ENCODE measurements at places on chromosomes 5 and 9.

DNA sequence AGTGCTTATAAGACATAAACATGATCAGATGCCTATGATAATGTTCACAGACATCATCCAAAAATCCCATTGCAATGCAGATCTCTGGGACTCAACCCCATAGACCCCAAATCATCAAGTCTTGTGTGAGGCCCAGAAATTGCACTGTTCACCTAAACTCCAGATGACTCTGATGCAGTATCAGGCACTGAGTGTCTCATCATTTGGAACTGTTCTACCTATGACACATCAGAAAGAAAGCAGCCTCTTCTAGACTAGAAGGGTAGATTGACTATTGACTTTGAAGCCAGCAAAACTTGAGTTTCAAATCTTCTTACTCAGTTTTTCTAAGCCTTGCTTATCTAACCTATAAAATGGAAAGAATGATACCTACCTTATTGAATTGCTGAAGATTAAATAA is 58.7 kb upstream of the PAPPA start:
- no peaks in the 10 kb centered on the region for H3K27me3 ChIP-seq
- no peaks in the 10 kb centered on the region for H3K4me1 ChIP-seq
- no peaks in the 10 kb centered on the region for H3K36me3 ChIP-seq
- no peak overlapping the region for H3K27ac ChIP-seq
- H3K4me3 ChIP-seq = no peak overlapping the region
- no peak for DNase-seq

GRCh38 chr9:129309906-129310305 is 131.8 kb upstream of the IER5L start:
- DNase-seq = no peak
- H3K27ac ChIP-seq = no peak overlapping the region
- H3K27me3 ChIP-seq = no peaks in the 10 kb centered on the region
- no peaks in the 10 kb centered on the region for H3K36me3 ChIP-seq

- no peak for DNase-seq
- H3K27me3 ChIP-seq = no peaks in the 10 kb centered on the region
- no peak overlapping the region for H3K27ac ChIP-seq
Observed at GRCh38 chr5:100693481-100693880, 158.3 kb downstream of the FAM174A start.

- no peaks in the 10 kb centered on the region for H3K4me1 ChIP-seq
- DNase-seq = no peak
Observed at GRCh38 chr5:103019804-103020203, 100.1 kb downstream of the GIN1 start.

DNA sequence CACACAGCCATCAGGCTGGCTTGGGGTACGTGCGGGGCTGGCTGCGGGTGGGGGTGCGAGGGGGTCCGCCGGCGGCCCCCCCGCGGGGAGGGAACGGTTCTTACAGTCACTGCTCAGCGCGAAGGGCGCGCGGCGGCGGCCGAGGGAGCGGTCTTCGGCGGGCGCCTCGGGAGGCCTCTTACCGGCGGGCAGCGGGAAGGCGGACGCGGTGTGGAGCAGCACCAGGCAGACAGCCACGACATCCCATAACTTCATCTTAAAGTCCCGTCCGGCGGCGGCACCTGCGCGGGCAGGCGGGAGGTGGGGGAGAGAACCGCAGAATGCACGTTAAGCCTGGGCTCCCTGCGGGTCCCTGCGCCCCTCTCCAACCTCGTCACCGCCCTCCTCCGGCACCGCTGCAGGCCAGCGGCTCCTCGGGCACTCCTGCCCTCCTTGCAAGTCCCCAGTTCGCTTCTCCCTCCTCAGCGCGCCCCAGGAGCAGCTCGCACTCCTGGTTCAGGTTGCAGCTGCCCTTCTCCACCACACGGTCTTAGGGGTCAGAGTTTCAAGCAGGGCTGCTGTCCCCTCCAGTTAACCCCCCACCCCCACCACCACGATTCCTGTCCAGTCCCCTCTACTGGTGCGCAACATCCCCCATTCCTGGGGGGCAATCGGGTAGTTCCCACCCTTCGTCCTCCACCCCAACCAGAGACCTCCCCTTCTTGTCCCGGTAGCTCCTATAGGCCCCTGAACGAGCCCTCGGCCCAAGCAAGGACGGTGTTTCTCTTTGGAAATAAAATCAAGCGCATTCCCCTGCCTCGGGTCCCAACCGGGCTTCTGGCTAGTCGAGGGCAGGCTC is 5.1 kb downstream of the GDNF start:
- H3K4me1 ChIP-seq = peaks cover 34% of the 10 kb centered on the region
- H3K27ac ChIP-seq = peak overlapping the region; percentile 79
- H3K27me3 ChIP-seq = no peaks in the 10 kb centered on the region
- DNase-seq = peak; percentile 31

DNA sequence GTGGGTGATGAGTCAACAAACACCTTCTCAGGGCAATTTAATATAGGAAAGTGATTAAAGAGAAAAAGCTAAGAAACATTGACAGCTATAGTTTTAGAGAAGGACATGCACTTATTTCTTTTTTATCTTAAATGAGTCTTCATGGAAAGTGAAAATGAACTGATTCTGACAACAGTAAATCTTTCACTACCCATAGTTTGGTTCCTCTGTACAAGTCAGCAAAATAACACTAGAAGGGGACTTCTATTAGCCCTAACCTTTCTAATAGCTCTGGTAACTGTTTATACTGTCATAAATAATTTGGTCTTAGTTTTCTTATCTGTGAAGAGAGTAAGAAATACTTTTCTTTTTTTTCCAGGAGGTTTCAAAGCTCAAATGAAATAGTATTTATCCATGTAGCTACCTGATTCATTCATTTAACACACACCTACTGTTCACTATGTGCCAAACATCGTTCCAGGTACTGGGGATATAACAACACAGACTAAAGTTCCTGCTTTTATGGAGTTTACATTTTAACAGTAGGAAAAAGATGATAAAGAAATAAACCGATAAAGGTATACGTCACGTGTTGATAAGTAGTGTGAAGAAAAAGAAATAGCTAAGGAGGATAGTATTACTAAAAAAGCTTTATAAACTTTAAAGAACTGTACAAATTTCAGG is 148.2 kb downstream of the PCSK1 start:
- peak; percentile 20 for DNase-seq
- no peak overlapping the region for H3K27ac ChIP-seq
- no peak overlapping the region for H3K4me3 ChIP-seq
- no peaks in the 10 kb centered on the region for H3K27me3 ChIP-seq

- H3K4me1 ChIP-seq = no peaks in the 10 kb centered on the region
- no peak overlapping the region for H3K4me3 ChIP-seq
- H3K27me3 ChIP-seq = no peaks in the 10 kb centered on the region
- no peaks in the 10 kb centered on the region for H3K36me3 ChIP-seq
- H3K27ac ChIP-seq = no peak overlapping the region
- DNase-seq = no peak
Observed at GRCh38 chr9:16387382-16387781, 483.1 kb downstream of the BNC2 start.

DNA sequence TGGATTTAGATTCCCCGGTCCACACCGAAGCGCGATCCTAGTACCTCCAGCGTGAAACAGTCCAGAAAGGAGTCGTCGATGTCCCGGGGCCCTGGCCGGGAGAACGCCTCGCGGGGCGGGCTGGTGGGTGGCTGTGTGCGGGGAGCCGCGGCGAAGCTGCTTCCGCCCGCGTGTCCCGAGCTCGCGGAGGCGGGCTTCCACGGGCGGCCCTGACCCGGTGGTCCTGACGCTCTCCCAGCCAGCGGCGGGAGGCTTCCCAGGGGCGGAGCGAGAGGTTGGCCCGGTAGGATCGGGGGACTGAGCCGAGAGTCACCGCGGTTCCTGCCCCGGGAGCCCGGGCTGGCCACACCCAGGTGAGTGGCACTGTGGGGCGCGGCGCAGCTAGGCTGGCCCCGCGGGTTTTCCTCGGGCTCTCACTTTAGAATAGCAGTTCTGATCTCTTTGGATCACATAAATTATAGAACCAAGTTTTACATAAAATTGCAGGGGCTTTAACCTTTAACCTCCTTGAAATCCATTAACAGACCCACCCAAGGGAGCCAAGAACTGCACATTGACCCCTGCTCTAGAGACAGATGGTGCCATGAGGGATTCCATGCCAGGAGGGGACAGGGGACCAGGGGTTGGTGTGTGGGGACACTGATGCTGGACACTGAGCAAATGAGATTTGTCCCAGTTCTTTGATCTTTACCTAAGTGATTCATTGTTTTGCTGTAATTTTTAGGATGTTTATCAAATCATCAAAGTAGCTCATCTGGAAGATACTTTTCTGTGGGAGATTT is 29.2 kb upstream of the IL31RA start:
- no peak overlapping the region for H3K4me3 ChIP-seq
- no peaks in the 10 kb centered on the region for H3K36me3 ChIP-seq

DNA sequence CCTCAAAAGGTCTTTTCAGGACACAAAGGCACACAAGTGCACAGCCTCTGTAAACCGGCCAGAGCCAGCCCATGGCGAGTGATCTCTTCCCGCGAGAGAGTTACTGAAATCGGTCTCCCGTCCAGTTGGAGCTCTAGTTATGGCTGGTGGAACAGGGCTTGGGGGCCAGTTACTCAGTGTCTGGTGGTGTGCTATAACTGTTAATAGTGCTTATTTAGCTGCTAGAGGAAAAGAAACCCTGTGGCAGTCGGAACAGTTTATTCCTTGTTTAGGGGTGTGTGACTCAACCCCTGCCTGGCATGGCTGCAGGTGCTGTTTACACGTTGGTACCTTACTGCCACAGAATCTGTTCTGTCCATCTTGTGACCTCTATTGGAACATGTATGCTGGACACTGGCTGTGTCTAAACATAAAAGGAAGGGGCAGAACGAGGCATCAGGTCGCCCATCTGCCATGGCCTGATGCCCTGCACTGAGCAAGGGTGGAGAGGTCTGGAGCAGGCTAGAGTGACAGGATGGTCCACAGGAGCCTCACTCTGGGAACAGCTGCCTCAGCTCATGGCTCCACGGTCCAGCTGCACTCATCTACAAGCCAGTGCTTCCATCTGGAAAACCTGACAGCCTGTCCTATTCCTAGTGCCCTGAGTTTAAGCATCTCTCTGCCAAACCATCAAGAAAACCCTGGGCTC is 49.6 kb upstream of the SIMC1 start:
- no peaks in the 10 kb centered on the region for H3K4me1 ChIP-seq
- H3K4me3 ChIP-seq = no peak overlapping the region
- no peaks in the 10 kb centered on the region for H3K36me3 ChIP-seq
- H3K27me3 ChIP-seq = no peaks in the 10 kb centered on the region

DNA sequence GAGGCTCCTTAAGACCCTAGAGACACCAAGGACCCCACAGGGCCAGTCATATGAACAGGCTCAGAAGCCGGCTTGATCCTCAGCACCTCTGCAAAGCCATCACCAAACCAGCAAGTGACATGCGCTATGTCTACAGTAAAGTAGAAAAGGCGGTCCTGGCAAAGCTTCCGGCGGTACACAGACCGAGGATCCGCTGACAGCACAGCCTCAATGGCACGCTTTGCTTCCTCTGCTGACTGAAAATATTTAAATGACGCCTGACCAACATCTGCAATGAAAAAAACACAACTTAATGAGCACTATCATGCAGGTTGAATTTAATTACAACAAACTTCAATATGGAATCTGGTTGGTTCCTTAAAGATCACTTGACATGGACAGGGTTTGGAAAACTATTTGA is 17.6 kb downstream of the TRMO start:
- H3K27me3 ChIP-seq = no peaks in the 10 kb centered on the region
- DNase-seq = no peak
- no peaks in the 10 kb centered on the region for H3K36me3 ChIP-seq

GRCh38 chr9:14924230-14925219 is 14.3 kb upstream of the FREM1 start:
- no peak overlapping the region for H3K27ac ChIP-seq
- H3K4me3 ChIP-seq = no peak overlapping the region
- no peaks in the 10 kb centered on the region for H3K36me3 ChIP-seq
- no peak for DNase-seq
- no peaks in the 10 kb centered on the region for H3K27me3 ChIP-seq
- H3K4me1 ChIP-seq = no peaks in the 10 kb centered on the region

DNA sequence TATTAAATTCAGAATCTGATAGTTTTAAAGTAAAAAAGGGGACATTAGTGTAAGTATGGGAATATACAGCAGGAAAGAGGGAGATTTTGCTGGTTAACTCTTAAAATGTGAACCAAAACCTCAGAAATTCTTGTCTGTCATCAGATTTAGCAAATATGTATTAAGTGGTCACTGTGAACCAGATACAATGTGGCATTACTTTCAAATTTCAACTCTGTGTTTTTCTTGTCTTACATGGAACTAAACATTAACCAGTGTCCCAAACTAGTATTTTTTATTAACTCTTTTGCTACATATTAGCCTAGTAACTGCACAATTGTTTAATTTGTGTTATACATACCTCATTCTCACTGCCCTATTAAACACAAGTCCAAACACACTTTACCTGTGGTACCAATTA is 259.9 kb upstream of the RASA1 start:
- H3K36me3 ChIP-seq = no peaks in the 10 kb centered on the region
- H3K4me1 ChIP-seq = peaks cover 10% of the 10 kb centered on the region
- no peak overlapping the region for H3K4me3 ChIP-seq
- no peaks in the 10 kb centered on the region for H3K27me3 ChIP-seq
- no peak overlapping the region for H3K27ac ChIP-seq

- no peak overlapping the region for H3K4me3 ChIP-seq
- peaks cover 45% of the 10 kb centered on the region for H3K4me1 ChIP-seq
- H3K36me3 ChIP-seq = no peaks in the 10 kb centered on the region
- DNase-seq = no peak
- H3K27ac ChIP-seq = no peak overlapping the region
Observed at GRCh38 chr5:159459951-159460538, 129.8 kb upstream of the IL12B start.

DNA sequence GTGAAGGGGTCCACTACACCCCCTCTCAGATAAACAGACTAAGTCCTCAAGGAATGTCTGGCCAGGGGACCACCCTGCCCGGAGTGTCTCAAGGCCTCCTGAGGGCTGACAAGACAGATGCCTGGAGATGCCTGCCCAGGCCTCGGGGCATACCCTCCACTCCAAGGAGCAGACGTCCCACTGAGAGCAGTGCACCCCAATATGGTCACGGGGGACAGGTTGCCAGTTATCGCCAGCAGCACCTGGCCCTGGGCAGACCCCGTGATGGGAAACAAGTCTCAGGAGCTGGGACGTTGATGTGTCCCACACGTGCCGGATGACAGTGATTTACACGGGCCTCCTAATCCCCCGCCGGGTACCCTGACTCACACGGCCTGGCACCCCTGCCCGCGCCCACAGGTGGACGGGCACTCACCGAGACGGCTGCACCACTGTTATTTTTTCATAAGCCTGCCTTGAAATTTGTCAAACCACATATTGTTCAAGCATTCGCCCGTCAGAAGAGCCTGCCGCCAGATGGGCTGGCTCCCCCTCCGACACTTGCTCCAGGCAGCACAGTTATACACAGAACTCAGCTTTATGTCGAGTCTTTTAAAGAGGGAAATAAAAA is 43.9 kb downstream of the BARX1 start:
- no peak for DNase-seq
- no peaks in the 10 kb centered on the region for H3K4me1 ChIP-seq
- no peaks in the 10 kb centered on the region for H3K36me3 ChIP-seq
- H3K4me3 ChIP-seq = no peak overlapping the region
